OCI-M1 (cell line): ENCODE measurements at places on chromosomes 6 and 20.

- DNase-seq: no peak
Measured at GRCh38 chr20:24675651-24676352, 206.4 kb downstream of the SYNDIG1 start.

DNA sequence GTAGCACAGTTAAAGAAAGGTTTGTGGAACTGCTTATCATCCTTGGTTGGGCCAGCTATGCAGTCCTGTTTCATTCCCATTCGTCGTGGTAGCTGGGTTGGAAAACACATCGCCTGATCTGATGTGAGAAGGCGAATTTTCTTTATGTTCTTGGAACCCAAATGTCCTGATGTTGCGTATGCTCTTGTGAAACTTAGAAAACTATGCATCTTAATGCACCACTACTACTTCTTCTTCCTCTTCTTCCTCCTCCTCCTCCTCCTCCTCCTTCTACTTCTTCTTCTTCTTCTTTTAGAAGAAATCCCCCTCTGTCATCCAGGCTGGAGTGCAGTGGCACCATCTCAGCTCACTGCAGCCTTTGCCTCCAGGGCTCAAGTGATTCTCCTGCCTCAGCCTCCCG, 381.6 kb downstream of the UTRN start:
- no peak for DNase-seq

DNA sequence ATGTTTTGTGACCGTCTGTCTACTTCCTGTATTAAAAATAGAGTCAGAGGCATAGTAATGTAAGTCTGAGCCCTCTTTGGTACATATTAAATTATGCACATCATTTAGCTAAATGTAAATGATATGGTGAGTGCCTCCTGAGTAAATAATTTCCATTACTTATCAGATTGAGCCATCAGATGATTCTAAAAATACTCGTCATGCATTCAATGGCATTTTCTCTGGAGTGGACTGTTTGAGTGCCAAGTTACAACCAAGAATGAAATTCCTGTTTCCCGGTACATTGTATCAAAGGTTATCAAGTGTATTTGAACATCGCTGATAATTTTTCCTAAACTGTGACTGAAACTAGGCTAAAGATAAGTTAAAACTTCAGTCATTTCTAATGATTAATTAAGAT, 81.0 kb downstream of the AKAP7 start:
- no peak for DNase-seq

- DNase-seq: peak; percentile 73
Measured at GRCh38 chr6:45710304-45710821, 305.3 kb downstream of the CLIC5 start.

DNA sequence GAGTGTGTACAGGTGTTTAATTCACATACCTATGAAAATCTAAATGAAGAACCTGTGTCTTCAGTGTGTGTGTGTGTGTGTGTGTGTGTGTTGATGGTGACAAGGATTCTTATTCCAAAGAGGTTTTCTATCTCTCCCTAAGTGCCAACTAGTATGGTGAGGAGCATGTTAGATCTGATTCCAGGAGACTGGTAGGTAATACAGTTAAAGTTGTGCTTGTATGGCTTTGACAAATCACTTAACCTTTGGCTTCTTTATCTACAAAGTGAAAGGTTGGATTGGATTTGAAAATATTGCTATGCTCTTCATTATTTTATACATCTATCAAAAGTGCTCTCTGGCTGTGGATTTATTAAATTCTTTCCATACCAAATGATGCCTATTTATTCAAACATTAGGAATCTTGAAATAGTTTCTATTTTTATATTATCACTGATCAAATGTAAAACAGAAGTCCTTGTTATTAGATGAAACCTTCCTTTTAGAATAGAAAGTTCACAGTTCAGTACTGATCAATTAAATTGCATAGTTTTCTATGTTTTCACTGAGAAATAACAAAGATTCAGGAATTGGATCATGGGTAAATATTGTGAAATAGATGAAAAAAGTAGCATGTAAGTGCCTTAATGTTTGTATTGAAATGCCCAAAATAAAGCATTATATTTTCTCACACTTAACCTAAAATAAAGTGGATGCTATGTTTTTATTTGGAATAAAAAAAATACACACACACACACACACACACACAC, 84.4 kb upstream of the MLIP start:
- no peak for DNase-seq

DNA sequence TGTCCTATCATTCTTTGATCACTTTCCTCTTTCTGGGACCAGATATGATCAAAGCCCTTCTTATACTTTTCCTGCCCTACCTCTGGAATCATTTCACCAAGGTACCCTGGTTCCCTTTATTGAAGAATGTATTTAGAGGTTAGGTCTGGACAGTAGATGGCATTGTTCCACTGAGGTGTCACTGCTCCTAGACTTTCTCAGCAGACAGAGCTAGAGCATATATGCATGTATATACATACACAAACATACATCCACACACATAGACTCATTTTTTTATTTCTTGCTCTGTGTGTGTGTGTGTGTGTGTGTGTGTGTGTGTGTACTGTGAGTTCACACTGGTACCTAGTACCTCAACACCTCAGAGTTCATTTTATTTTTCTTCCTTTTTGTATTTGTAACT, 40.9 kb downstream of the PTPRA start:
- peak; percentile 78 for DNase-seq

DNA sequence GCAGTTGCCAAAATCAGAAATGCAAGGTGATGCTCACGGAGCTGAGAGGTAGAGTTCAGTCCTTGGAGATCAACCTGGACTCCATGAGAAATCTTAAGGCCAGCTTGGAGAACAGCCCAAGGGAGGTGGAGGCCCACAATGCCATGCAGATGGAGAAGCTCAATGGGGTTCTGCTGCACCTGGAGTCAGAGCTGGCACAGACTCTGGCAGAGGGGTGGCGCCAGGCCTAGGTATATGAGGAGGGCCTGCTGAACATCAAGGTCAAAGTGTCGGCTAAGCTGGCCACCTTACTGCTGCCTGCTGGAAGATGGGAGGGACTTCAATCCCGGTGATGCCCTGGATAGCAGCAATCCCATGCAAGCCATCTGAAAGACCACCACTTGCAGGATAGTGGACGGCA, 23.9 kb upstream of the FUT9 start:
- no peak for DNase-seq

DNA sequence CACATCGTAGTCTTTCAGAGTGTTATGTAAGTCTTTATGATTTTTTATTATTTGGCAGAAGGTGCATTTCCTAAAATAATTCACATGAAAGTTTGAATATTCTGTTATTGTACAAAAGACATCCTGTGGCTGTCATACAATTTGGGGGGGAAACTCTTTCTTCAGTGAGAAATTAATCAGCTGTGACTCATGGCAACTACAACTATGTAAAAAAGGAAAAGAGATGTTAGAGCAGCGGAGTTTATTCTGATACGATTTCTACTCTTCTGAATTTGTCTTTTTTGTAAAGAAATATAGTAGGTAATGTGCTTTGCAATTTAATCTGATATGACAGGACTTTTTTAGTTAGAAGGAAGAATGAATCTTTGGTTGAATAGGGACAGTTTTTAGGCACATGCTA, 14.2 kb downstream of the COL19A1 start:
- DNase-seq: no peak

DNA sequence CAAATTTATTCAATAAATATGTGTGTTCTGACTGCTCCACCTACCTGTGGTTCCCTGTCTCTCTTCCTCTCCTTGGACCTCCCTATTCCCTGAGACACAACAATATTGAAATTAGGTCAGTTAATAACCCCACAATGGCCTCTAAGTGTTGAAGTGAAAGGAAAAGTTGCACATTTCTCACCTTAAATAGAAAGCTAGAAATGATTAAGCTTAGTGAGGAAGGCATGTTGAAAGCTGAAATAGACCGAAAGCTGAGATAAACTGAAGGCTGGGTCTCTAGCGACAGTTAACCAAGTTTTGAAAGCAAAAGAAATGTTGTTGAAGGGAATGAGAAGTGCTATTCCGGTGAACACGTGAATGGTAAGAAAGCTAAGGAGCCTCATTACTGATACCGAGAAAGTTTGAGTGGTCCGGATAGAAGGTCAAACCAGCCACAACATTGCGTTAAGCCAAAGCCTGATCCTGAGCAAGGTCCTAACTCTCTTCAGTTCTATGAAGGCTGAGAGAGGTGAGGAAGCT, 34.1 kb downstream of the UST start:
- no peak for DNase-seq

DNA sequence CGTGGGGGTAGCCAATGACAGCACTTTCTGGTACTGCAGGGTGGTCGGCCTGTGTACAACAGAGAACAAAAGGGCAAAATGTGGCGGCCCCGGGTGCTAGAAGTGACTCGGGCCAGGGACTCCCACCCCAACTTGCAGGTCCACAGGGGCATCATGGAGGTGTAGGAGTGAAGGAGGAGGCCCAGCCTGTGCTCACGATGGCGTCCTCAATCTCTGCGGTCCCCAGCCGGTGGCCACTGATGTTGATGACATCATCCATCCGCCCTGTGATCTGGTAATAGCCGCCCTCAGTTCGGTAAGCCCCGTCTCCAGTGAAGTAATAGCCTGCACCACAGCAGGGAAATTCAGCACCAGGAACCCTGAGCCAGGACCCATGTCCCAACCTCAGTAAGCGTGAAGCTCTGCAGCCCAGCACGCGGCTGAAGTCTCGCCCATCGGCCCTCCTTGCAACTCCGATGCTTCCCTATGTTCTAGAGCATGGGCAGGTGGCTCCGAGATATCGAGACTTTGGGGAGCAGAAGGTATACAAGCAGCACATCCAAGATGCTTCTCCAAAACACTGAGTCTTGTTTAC, 20.2 kb upstream of the APMAP start:
- no peak for DNase-seq

DNA sequence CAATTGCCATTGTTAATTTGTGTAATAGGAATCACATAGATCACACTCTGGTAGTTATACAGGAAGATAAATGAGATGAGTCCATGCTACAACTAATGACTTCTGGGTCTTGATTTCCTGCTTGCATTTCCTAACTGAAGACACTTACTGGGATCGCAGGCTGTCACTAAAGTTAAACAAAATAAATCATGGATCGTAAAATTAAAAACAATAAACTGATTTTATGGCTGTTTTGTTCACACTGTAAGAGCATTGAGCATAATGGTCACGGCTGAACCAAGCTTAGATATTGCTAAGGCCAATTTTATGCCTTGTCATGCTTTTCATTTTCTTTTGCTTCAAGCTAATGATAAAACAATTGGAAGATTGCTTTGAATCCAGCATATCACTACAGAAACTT, 332.5 kb upstream of the CITED2 start:
- DNase-seq: no peak

- DNase-seq: no peak
Measured at GRCh38 chr6:97666889-97667288, 383.9 kb upstream of the MMS22L start.

DNA sequence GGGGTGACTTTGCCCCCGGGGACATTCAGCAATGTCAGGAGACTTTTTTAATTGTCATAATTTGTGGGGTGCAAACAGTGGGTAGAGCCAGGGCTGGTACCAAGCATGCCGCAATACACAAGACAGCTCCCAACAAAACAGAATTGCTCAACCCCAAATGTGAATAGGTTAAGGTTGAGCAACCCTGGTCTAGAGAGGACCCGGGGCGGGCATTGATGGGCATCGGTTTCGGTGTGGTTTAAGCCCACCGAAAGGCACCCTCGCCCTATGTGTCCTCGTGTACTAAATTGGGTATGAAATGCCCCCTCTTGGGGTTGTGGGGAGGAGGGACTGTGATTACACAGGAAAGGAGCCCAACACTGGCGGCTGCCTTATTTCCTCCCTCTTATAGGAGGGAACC, 36.0 kb downstream of the KIAA1755 start:
- DNase-seq: no peak

- DNase-seq: peak; percentile 41
Measured at GRCh38 chr6:52590152-52590891, 13.5 kb upstream of the TRAM2 start.

- DNase-seq: no peak
Measured at GRCh38 chr6:108484016-108484415, 76.7 kb upstream of the FOXO3 start.

- no peak for DNase-seq
Measured at GRCh38 chr20:20289331-20289730, 78.6 kb upstream of the INSM1 start.

DNA sequence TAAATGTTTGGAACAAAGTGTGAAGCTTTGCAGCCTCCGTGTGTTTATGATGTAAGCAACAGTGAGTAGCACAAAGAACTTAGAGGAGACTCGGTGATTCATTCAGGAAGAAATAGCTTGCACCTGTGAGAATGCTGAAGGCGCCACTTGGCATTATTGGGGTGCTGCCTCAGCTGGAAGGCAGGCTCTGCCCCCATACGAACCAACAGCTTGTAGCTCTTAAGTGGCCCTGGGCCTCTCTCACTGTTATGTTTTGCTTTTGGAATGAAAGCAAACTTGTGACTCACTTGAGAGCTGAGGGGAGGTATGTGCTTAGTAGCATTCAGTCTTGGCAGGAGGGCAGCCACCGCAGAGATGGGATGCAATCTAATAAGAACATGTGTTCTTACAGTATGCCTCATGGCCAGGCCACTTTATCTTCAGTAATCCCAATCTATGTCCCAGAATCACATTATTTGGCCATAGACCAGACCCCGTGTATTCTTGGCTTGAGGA, 310.7 kb downstream of the EYA4 start:
- no peak for DNase-seq

GRCh38 chr6:149228311-149228955, 89.1 kb upstream of the TAB2 start:
- DNase-seq: no peak

DNA sequence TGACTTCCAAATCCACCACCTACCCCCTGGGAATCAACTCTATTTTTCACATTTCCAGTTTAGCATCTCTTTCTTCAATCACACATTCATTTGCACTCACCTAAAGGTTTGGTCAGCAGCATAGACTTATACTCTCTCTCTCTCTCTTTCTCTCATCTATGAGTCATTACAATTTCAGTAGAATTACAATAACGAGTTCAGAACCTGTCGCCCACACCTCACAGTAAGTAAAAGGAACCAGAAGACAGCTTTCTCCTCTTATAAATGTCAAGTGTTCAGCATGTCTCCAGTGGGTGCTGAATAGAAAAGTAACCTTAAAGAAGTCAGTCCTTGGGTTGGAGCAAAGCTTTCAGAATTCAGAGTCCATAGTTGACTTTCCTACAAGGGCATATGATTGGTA, 1.1 kb upstream of the PHACTR1 start:
- no peak for DNase-seq

DNA sequence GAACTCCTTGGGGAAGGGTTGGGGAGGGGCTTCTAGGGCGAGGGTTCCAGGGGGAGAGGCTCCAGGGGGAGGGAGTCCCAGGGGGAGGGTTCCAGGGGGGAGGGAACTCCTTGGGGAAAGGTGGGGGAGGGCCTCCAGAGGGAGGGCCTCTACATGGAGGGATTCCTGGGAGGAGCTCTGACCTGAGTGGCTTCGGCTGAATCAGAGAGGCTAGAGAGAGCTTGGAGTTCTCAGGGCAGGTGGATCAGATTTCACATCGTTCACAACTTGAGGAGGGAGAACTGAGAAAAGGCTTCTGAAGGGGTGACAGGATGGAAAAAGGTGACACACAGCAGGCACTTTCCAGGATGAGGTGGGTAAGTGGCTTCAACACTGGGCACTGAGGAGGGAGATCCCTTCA, 49.1 kb downstream of the DAAM2 start:
- DNase-seq: no peak

- no peak for DNase-seq
Measured at GRCh38 chr20:56859039-56859800, 230.1 kb downstream of the TFAP2C start.

- DNase-seq: no peak
Measured at GRCh38 chr6:1761477-1761877, 151.8 kb downstream of the FOXC1 start.

GRCh38 chr6:156125844-156126243, 651.3 kb upstream of the ARID1B start:
- DNase-seq: no peak
